Esophagus squamous epithelium (tissue), 5 donors: ENCODE measurements at places on chromosomes 5 and 9. TPM values are rescaled to one million over a fixed set of nuclear protein-coding genes. Genes with fewer than 3 reads are reported as not detected.

- DNase-seq: no peak
These were observed 62.8 kb upstream of the RARS1 start for GRCh38 chr5:168423478-168423877.

Gene CCNI2
- total RNA-seq: not detected

Gene ABCA1
- total RNA-seq: 32.8 TPM

GRCh38 chr5:109853377-109853776, 163.7 kb downstream of the MAN2A1 start:
- DNase-seq: no peak

Gene PRRX2
- 3.8 TPM for total RNA-seq

Gene PAEP
- total RNA-seq: not detected
